Stimulated activated CD4-positive, alpha-beta T cell treated with anti-CD3 and anti-CD28 coated beads, TNF-alpha, amount 100 ng/mL, for 48 hours (primary cell): ENCODE measurements at places on chromosomes 11 and 22.

- DNase-seq = peak; percentile 60
These were observed 34.6 kb downstream of the CYTH4 start for GRCh38 chr22:37316875-37317371.

GRCh38 chr22:36730176-36730858 is 26.8 kb upstream of the CACNG2 start:
- DNase-seq = no peak

DNA sequence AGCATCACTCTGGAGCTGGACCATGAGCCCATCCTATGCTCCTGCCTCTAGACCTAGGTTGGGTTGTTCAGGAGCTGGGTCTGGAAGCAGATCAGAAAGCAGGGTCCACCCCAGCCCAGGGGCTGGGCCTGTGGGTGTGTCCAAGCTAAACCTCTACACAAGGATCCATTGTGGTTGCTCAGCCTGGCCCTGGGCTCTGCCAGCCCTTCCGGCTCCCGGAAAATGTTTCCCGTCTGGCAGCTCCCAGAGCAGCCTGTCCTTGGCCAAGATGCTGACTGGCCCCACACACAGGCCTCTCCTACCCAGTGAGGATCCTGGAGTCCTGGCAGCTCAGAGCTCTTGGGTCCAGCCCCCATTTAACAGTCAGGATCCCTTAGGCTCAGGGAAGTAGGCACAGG is 35.3 kb upstream of the FCHSD2 start:
- DNase-seq = no peak

DNA sequence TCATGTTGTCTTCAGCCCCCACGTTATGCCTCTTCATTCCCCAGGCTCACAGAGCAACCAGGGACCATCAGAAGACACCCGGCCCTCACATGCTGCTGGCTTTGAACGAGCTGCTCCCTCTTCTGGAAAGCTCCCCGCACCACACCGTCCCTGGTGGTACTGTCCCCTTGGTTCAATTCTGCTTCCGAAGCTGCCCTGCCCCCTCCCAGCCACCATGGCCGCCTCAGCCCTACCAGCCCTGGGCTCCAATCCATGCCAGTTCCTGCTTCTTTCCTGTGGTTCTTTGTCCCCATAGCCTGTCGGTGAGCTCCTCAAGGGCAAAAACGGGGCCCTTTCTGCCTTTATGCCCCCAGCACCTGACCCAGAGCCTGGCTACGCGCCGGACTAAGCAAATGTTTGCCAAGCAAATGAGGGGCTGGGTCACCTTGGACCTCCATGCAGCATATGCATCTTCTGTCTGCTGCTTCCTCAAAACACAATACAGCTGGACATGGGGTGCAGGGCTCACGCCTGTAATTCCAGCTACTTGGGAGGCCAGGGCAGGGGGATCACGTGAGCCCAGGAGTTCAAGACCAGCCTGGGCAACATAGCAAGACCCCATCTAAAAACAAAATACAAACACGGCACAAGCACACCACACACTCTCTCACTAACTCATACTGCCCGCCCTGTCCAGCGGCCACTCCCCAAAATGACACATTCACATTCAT is 21.3 kb downstream of the TNKS1BP1 start:
- DNase-seq = no peak

- DNase-seq = no peak
These were observed 808 bp downstream of the SNAP29 start for GRCh38 chr22:20859615-20860014.
